ENCODE measurements at places on chromosomes 6 and 20.

- DNase-seq = no peak
Measured at GRCh38 chr6:107699697-107700325, 124.3 kb downstream of the SCML4 start.

DNA sequence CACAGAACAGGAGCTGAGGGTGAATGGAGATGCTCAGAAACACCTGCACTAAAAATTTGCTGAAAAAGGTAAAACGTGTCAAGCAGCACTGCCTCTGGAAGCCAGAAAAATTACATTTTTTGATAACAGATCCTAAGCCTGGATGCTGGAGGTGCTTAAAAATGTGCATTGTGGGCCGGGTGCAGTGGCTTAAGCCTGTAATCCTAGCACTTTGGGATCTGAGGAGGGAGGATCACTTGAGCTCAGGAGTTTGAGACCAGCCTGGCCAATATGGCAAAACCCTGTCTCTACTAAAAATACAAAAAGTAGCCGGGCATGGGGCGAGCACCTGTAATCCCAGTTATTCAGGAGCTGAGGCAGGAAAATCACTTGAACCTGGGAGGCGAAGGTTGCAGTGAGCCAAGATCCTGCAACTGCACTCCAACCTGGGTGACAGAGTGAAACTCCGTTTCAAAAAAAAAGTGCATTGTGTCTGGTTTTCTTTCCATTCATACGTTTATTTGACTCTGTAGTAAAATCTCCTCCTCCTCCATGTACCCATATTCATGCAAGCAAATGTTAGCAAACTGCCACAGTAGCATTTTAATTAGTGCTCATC, 587 bp upstream of the BTN3A1 start:
- no peak for DNase-seq

GRCh38 chr6:72675396-72675795, 53.5 kb downstream of the KCNQ5 start:
- no peak for DNase-seq

DNA sequence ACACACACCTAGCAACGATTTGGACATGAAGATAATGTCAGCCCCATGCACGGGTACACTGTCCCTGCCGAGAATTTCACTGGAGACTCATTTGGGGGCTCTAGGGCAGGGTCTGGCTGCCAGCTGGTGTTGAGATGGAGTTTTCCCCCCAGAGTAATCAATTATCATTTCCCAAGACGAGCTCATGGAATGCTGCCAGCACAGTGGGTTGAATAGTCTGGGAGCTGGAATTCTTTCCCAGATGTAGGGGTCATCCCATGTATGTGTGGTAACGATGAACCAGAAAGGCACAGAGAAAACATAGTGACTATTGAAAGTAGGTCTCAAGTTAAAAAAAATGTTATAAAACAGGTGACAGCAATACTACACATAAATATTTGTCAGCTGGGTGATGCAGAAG, 579.9 kb downstream of the MAFB start:
- DNase-seq = no peak

DNA sequence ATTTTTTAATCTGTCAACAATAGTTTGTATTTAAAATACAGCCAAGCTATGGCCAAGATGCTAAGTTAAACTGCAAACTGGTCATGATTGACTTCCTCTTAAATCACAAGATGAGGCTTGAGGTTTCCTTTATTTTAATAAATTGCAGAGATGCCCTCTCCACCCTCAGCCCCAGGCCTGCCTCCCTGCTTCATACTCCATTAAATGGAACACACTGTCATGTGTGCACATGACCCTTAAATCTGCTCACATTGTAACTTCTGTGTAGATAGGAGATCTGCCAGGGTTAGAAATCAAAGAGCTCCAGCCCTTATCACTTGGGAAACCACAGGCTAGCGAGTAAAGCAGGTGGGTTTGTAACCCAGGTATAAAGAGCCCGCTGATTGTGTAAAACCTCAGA, 20.8 kb downstream of the DUSP22 start:
- DNase-seq = no peak

DNA sequence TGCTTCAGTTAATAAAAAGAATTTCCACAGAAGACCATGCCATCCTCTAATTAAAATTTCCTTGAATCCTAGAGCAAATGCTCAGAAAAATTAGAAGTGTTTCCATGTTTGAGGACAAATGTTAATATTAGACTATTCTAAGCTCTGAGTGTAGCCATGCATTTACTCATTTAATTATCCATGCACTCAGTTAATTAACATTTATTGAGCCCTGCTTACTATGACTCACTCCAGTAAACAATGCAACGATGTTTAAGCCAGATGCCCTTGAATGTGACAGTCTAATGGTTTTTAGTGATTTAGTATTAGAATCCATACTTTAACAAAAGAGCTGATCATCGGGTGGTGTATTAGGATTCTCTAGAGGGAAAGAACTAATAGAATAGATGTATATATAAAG, 37.3 kb upstream of the GJA1 start:
- no peak for DNase-seq

DNA sequence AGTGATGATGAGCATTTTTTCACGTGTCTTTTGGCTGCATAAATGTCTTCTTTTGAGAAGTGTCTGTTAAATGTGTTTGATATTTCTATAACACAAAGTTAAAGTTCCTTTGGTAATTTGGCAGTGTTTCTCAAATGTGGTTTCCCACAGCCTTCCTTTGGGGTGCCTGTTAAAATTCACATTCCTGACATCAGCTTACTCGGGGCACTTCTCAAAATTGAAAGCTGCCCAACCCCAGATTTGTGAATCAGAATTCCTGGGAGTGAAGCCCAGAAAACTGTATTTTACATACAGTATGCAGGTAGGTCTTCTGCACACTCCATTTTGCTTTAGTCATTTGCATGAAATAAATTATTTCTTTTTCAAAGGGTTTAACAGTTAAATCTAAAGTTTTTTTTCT, 207.9 kb downstream of the GMPR start:
- DNase-seq = no peak

- no peak for DNase-seq
Measured at GRCh38 chr20:17572034-17572638, 2.3 kb downstream of the DSTN start.

- DNase-seq = no peak
Measured at GRCh38 chr6:152723398-152723797, 25.7 kb downstream of the MYCT1 start.

GRCh38 chr6:28771401-28772267, 152.2 kb downstream of the TRIM27 start:
- DNase-seq = no peak

DNA sequence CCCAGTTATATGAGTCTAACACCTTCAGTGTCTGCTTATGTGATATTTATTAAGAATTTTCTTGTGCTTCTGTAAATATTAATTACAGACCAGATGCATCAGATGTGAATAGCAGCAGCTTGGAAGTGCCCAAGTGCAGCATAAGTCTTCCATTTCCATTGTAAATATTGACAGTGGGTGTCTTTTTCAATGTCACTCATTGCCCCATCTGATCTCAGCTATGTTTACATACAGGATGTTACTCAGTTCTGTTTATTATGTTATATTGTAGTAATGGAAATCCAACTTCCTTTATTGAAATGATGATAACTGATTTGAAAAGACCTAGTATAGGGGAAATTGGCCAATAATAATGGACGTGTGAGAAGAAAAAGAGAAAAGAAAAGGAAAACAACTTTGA, 296.7 kb downstream of the SAMD5 start:
- DNase-seq = no peak

GRCh38 chr6:293193-294174, 1.2 kb downstream of the DUSP22 start:
- peak; percentile 21 for DNase-seq

DNA sequence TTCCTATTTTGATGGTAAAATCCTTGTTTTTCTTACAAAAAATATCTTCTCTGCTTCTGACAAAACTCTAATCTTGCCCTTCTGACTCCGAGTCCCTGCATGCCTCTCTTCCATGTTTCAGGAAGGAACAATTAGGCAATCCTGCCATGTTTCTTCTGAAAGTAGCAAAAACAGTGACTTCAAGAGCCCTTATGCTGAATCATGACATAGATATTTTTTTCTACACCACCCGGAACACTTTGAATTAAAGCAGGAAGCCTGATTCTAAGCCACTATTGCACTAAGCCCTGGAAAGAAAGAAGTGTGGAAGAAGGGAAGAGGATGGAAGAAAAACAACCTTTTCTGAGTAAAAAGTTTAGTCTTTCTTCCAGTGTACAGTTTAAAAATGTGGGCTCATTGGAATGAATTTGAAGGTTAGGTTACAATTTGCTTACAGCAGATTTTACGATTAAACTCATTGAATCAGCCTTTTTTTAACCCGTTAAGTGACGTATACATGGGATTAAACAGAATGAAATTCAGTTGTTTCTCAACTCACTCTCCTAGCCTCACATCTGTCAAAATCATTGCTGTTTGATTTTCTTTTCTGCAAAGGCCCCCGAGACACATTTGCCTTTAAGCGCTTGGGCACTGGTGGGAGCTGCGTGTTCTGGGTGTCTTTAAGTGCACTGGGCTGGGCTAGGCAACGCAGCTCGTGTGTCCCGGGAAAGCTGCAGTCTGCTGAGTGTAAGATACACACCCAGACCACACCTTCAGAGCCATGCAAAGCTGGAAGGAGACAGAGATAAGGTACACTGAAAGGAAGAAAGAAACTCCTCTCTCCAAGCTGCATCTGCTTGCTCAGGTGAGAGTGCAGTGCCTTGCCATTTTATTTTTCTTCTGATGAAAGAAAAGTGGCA, 159.4 kb upstream of the CITED2 start:
- DNase-seq = no peak
